ENCODE measurements at places on chromosomes 12 and 14.

DNA sequence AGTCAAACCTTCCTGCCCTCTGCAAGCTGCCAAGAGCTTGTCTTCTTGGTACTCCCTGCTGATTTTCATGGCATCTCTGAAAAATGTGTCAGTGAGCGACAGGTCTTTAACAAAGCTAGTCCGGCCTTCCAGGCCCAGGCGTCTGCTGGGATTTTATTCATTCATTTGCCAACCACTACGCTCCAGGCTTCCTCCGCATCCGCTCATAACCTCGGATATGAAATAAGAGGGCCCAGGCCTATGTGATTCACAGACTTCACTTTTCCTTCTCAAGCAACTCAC lies 13.8 kb downstream of the TSPAN9 start:
- DNase-seq = no peak

- no peak for DNase-seq
These were observed 13.1 kb downstream of the P2RX2 start for GRCh38 chr12:132631666-132632065.

- no peak for DNase-seq
These were observed 97.2 kb upstream of the PSMC1 start for GRCh38 chr14:90159146-90159545.

- no peak for DNase-seq
These were observed 68.8 kb downstream of the LLPH start for GRCh38 chr12:66061557-66062289.

- no peak for DNase-seq
These were observed 31.2 kb upstream of the MED13L start for GRCh38 chr12:116308647-116309046.

DNA sequence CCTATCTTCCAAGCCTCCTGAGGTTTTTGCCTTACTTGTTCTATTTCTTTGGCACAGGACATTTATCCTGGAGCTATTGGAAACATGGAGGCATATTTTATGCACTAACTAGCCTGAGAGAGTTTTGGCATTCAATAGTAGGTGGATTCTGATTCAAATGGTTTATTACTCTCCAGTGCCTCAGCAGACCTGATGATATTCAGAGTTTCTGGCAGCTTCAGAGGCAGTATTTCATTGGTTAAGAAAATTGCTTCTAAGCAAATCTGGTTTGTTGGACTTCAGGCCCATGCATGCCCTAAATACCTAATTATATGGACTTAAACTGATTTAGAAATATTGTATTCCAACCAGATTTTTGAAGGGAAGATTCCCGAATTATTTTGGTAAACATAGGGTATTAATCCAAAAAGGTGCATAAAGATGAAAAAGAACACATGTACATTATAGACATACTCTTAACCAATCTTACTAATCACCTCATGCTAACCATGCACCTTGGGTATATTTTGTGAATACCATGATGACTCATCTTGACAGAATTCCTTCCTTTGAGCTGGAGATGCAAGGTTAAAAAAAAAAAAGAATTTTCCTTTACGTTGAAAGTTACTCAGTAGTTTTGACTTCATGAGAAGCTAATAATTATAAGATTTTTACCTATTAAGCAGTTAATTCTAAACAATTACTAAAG lies 44.3 kb upstream of the KTN1 start:
- DNase-seq = no peak

Data from Panc1 (cell line).